Right renal pelvis (tissue), 4 donors: ENCODE measurements at places on chromosomes 7 and 10. TPM values are rescaled to one million over a fixed set of nuclear protein-coding genes. Genes with fewer than 3 reads are reported as not detected.

The CALCR gene
- 1.5 TPM for polyA plus RNA-seq

The COL17A1 gene
- 0.30 TPM for polyA plus RNA-seq

The SEMA3D gene
- 45.6 TPM for polyA plus RNA-seq

The TUBB8 gene
- polyA plus RNA-seq, result 1.0 TPM

The AKR1C4 gene
- polyA plus RNA-seq, result not detected

The PGAM2 gene
- polyA plus RNA-seq, result 2.4 TPM

The GRID2IP gene
- 0.52 TPM for polyA plus RNA-seq

The BTBD16 gene
- 0.69 TPM for polyA plus RNA-seq

The ZFAND4 gene
- polyA plus RNA-seq, result 16.0 TPM

The SYT15B gene
- 0.83 TPM for polyA plus RNA-seq

- DNase-seq, result no peak
Measured at GRCh38 chr7:141157138-141157765, 83.4 kb downstream of the TMEM178B start.

GRCh38 chr7:101593556-101593955 lies 35.5 kb downstream of the MYL10 start:
- no peak for DNase-seq

GRCh38 chr7:73645643-73646174 lies 21.4 kb upstream of the MLXIPL start:
- no peak for DNase-seq

GRCh38 chr7:155414547-155415492 lies 43.1 kb upstream of the EN2 start:
- no peak for DNase-seq

DNA sequence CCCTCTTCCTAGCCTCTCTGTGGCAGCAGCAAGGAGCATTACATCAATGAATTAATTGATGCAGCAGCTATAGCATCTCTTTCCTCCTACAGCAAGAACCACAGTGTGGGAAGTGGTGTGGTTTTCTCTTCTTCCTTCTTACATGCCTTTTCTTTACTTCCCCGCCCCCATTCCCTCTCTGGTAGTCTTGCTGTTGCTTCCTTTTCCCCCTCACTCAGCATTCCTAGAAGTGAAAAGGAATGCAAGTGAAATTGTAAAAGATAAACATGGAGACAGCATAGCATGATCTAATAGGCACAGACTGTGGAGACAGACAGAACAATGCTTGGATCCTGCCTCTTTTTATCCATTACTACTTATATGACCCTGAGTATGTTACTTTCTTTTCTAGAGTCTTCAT lies 370.5 kb upstream of the BMPER start:
- no peak for DNase-seq

DNA sequence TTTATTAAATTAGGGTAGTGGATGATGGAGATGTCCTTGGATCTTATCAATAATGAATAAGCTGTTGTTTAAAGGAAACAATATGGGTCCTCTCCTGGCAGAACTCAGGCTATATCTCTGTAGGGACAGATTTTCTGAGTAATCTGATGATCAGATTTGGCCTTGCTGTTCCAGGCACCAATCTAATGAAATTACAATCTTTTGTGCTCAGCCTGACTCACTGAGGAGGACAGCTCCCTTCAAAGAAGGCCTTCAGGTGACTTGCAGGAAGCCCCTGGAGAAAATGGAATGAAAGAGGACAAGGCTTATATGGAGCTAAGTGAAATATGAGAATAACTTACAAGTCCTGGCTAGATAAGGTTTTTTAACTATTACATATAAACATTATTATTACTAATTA lies 486.4 kb upstream of the SORCS1 start:
- DNase-seq, result no peak

DNA sequence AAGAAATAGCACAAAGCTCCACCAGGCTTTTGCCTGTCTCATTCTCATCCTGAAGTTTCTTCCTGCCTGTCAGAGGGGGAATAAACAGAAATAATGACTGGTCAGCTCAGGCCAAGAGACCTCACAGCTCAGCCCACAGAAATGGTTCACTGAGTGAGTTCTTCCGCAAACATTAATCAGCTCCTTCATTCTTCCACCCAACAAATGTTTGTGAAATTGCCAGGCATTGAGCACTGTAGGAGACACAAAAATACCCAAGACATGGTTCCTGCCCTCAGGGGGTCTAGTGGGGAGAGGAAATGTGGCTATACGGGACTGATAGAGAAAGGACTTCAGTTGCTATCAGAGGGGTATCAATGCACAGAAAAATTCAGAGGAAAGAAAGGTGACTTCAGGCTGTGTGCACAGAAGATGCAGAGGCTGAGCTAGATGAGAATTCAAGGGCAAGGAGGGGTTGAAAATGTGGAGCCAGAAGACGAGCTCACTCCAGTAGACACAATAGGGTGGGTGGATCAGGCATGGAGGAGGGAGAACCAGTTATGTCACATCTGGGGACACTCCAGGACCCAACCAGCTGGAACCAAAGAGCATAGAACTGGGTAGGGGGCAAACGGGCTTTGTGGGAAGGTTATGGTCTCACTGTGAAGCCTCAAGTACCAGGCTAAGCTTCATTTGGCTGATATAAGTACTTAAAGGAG lies 20.9 kb downstream of the MYOF start:
- DNase-seq, result no peak

DNA sequence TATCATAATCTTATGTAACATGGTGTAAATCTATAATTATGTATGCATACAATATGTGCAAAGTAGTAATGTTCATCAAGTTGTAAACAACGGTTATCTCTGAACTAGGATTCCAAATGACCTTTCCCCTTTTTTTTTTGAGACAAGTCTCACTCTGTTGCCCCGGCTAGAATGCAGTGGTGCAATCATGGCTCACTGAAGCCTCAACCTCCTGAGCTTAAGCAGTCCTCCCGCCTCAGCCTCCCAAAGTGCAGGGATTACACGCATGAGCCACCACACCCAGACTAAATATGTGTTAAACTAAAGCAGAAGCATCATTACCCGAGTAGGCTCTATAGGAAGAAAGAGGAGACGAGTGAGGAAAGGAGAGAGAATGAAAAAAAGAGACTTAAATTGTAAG lies 7.8 kb upstream of the KMT2C start:
- DNase-seq, result no peak

GRCh38 chr7:9192969-9193368 lies 759.6 kb downstream of the NXPH1 start:
- DNase-seq, result no peak

DNA sequence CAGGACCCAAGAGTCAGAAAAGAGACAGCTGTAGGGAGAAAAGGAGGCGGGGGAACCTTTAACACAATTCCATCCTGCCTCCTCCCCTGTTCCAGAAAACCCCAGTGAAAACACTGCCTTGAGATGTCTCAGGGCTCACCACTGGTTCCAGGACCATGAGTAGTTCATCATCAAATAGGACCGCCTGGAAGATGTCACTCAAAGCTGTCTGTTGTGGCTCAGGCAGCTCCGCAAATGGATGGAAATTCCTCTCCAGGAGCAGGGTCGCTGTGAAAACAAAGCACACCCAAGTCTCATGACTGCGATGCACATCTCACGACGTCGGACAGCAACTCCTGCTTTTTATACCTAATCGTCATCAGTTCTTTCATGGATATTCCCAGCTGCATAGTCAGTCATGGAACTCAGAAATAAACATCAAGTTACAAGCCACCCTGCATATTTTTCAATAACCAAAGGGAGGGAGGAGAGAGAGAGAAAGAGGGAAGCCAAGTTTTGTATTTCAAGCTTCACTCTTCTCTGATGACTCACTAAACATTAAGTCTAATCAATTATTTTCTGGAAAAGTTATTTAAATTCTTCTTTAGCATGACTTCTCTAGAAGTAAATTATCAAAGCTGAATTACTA lies 49.2 kb downstream of the GSDME start:
- DNase-seq, result no peak

- no peak for DNase-seq
Measured at GRCh38 chr7:116952635-116953371, 498 bp upstream of the ST7 start.

DNA sequence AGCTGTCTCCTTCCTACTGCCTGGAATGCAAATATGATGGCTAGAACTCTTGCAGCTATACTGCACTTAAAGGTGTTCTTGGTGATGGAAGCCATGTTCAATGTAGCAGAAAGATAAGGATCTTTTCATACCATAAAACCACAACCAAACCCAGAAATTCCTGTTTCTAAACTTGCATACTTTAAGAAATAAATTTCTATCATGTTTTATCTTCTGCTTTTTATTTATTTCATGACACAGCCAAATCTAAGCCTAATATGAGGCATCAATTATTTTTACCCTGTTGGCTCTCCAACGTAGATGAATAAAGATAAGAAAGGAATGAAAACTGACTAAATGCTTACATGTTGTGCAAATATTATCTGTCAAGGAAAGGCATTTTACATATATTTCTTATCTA lies 224.1 kb downstream of the DOCK4 start:
- no peak for DNase-seq

GRCh38 chr10:59374916-59375315 lies 12.6 kb upstream of the FAM13C start:
- no peak for DNase-seq

DNA sequence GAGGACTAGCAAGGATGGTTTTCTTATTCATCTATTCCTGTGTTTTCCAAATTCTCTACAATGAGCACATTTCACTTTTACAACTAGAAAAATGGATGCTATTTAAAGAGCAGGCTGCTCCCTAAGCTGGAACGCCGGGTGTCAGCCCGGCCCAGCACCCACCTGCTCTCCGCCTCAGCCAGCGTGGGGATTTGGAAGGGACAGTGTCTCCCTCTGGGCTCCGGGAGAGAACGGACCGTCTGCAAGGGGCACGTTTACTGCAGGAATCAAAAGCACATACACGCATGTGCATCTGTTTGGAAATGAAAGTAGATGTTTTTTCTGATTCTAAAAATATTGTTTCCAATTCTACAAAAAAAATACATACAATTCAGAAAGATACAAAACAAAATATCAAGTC lies 2.3 kb upstream of the JAKMIP3 start:
- DNase-seq, result no peak

GRCh38 chr7:64608116-64608910 lies 45.4 kb upstream of the ZNF680 start:
- DNase-seq, result no peak

DNA sequence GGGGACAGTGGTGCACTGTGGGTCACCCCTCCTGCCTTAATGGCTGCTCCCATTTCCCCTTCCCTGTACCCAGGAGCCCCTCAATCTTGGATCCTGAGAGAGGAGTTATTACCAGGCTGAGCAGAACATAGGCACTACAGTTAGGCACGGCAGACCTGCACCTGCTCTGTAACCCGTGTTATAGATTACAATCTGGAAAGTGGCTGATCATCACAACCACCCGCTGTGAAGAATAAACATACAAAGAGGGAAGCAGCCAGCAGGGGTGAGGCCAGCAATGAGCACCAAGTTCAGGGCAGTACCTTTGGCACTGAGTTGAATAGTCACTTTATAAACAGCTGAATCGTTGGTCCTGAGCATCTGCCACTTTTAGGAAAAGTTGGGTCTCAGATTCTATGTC lies 1.7 kb downstream of the CDHR1 start:
- no peak for DNase-seq

GRCh38 chr7:630111-630511 lies 96.4 kb upstream of the DNAAF5 start:
- no peak for DNase-seq

- no peak for DNase-seq
Measured at GRCh38 chr7:49866076-49866735, 92.8 kb downstream of the VWC2 start.

DNA sequence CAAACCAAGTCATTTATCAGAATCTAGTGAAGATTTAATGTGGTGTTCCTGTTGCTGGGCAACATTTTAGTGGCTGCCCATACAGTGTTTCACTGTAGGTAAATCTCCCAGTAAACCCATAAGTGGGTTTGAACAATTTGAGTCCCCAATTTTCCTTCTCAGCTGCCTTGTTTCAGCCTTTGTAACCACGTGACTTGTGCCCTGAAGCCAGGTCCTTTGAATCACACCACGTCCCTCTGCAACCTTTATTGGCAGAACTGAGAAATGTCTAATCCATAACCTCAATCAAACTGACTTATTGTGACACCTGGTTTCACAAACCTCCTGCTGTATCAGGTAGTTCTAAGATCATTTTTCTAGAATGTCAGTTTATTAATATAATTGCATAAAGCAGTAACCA lies 30.1 kb downstream of the SND1 start:
- no peak for DNase-seq

GRCh38 chr7:115965796-115966475 lies 64.6 kb downstream of the TFEC start:
- DNase-seq, result no peak
